Esophagus mucosa (tissue), 1 donor: ENCODE measurements at places on chromosomes 11 and 22.

DNA sequence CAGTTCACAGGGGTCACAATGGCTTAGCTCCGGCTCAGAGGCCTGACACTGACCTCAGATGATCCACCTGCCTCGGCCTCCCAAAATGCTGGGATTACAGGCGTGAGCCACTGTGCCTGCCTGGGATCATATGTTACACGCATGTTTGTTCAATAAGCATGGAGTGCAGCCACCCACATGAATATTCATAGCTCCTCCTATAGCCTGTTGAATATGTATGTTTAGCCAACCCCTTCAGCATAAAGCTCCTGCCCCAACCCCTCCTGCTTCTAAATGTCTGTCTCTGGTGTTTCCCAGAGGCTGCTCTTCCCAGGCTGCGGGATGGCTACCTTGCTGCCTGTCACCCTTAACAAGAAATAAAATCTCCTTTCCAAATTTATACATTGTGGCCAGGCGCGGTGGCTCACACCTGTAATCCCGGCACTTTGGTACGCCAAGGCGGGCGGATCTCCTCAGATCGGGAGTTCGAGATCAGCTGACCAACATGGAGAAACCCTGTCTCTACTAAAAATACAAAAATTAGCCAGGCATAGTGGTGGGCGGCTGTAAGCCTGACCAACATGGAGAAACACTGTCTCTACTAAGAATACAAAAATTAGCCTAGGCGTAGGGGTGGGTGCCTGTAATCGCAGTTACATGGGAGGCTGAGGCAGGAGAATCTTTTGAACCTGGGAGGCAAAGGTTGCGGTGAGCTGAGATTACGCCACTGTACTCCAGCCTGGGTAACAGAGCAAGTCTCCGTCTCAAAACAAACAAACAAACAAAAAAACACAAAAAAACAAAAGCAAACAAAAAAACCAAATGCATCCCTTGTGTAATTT is 1.1 kb upstream of the APOBEC3F start:
- ATAC-seq = no peak

DNA sequence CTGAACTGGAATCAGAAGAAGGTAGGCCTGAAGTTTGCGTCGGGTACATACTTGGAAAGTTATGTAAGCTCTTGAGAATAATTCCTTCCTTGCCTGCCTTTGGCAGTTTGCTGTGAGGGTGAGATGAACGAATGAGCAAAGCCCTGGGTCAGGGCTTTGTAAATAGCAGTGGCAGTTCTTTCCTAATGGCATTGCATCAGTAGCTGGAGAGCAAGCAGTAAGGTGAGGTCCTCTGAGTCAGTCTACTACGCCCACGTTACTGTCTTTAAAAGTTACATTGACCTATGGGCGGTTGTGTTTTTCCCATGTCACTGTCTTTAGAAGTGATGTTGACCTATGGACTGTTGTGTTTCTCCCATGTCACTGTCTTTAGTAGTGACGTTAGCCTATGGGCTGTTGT is 179.1 kb upstream of the E2F8 start:
- ATAC-seq = peak; percentile 94

DNA sequence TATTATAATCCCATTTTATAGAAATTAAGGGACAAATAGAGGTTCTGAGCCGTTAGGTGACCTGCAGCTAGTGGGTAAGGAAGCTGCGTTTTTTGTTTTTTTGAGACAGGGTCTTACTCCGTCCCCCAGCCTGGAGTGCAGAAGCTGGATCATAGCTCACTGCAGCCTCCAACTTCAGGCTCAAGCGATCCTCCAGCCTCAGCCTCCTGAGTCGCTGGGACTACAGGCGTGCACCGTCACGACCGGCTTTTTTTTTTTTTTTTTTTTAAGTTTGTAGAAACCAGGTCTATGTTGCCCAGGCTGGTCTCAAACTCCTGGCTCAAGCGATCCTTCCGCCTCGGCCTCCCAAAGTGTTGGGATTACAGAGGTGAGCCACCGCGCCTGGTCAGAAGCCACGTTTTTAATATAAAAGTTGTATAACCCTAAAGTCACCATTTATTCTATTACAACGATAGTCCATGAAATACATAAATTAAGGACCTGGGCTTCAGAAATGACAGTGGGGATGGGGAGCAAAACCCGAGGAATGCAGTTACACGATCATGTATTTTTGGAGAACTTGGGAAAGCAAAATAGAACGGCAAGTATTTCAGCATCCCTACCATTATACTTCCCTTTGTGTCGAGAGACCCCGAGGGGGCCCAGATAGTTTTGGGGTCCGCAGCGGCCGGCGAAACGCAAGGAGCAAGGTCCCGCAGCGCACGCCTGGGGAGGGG is 638 bp downstream of the SAAL1 start:
- ATAC-seq = no peak

- no peak for ATAC-seq
These were observed 696.2 kb upstream of the TENM4 start for GRCh38 chr11:80136991-80137390.

DNA sequence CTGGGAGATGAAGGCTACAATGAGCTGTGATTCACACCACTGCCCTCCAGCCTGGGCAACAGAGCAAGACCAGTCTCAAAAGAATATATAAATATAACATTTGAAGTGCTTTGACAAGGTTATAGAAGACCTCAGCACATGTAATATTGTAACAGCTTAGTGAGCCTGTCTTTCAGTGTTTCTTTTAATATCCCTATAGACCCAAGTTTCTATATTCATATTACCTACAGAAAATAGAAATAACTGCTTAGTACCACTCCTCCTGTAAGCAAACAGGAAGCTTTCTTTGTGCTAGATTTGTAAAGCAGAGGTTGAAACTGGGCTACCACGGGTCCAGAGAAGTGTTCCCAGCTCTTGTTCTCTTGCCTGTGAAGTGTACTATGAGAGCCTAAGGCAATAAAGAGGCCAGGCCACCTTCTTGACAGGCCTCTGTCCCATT is 68.2 kb downstream of the PPP2R1B start:
- no peak for ATAC-seq
